ENCODE measurements at places on chromosomes 1 and 21.
A peak's percentile ranks its signal among the peaks of the same experiment; 100 is the strongest.

DNA sequence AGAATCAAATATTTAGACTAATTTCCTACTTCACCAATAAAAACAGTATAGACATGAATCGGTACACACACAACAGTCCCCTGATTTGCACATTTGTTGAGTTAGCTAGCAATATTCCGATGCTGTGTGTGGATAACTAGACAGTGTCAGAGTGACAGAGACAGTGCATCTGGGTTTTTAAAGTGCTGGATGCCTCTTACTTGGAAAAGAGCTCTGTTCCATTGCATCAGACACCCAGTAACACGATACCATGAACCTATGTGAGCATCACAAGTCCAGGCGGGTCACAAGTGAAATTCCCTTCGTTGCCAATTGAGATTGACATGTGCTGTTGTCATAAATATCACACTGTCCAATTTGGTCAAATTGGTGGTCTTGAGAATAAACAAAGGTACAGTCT lies 82.0 kb upstream of the ESRRG start:
- DNase-seq, result no peak

DNA sequence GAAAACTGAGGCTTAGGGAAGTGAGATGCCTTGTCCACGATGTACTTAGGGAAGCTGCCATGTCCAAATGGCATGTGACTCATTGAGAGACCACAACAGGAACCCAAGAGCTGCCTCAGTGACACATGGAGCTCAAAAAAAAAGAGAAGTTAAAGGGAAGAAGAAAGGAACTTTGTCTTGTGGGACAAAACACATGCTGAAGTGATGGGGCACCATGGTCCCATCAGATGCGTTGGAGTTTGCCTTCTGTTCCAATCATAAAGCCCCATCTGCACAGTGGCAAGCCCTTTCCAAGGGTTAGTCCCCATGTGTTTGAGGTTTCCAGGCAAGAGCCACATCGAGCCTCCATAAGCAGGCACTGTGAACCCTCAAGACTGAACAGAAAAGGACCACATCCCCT lies 8.0 kb downstream of the MED8 start:
- DNase-seq, result no peak

DNA sequence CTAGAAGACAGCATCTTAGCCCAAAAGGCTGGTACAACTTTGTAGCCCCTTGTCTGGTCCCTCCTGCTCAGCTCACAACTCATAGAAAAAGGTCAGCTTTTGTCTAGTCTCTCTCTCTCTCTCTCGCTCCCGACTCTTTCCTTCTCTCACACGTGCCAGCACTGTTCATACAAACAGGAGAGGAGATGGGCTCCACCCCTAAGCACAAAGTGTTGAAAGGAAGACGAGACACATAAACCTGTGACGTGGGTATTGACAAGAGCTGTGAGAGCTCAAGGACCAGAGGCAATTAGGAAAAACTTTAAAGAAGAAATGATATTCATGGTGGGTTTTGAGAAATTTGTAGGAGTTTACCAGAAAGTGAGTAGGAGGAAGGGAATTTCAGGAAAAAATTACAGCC lies 23.6 kb upstream of the KCNC4 start:
- no peak for DNase-seq

- DNase-seq, result no peak
Measured at GRCh38 chr21:16891821-16892220, 621.0 kb upstream of the CXADR start.

- DNase-seq, result no peak
Measured at GRCh38 chr1:157968946-157969345, 24.5 kb upstream of the KIRREL1 start.

DNA sequence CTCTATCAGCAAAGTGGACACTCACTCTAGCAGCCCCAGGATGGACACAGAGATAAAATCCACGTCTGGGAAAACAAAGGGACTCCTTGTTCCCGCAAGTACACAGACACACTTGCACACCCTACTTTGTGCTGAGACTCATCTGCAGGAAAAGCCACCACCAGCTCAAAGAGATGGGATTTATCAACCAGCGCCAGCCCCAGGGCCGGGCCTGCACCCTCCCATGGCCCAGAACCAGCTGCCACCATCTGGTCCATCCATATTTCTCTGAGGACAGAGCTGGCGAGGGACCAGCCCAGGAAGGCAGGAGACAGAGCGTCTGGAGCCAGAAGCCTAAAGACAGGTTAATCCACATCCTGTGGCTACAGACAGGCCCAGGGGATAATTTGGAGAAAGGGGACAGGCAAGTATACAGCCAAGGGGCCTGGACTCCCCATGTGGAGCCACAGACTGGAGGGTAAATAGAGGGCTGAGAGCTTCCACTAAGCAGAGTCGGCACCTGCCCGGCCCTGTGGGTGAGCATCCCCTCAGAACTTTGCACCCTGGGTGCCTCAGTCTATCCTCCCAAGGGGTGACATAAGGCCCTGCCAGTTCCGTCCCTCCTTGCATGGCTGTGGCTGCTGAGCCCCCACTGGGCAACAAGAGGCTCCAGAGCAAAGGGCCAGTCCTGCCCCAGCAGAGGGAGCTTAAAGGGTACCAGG lies 233.9 kb downstream of the PTPRU start:
- DNase-seq, result no peak

DNA sequence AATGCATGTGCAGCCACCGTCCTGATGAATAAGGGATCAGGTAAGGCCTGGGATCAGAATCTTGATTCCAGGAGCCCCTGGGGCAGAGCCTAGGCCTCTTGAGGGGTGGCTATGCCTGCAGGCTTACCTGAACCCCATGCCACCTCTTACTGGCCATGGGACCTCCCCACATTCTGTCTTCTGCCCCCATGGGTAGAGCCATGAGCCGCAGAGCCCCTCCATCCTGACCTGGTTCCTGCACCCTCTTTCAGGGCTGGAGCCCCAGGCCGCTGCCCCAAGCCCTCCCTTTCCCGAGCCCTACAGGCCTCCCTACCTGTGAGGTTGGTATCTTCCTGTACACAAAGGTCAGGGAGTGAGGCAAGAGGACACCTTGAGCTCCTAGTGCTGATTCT lies 120.8 kb downstream of the DMRTB1 start:
- no peak for DNase-seq

DNA sequence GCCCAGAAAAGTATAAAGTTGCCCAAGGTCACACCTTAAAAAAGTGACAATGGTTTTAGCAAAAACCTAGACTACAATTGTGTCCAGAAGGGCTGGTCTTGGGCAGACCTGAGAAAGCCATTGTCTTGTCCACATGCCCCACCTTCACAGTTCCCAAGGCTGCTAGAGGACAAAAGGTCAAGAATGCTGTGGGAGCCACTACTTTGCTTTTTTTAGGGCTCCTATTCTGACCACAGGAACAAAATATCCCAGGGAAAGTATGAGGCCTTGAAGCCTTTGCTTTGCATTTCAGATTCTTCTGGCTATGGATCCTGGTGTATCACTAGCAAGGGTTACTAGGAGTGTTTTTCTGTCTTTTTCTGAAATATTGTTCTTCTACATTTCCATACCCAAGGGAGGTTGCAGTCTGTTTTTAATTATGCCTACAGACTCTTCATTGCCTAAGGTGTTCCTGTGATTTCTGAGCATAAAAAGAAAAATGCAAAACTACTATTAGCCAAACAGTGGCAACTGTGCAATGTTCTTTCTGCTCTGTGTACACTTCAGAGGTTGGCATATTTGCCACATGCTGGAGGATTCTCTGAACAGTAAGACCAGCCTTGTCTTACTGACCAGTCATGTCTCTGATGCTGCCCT lies 10.7 kb downstream of the C1orf162 start:
- no peak for DNase-seq

- DNase-seq, result no peak
Measured at GRCh38 chr21:35987475-35987874, 72.9 kb downstream of the SETD4 start.

GRCh38 chr1:108961198-108961597 lies 2.1 kb downstream of the CLCC1 start:
- DNase-seq, result no peak

- DNase-seq, result no peak
Measured at GRCh38 chr1:207404849-207405525, 49.1 kb upstream of the CR2 start.

DNA sequence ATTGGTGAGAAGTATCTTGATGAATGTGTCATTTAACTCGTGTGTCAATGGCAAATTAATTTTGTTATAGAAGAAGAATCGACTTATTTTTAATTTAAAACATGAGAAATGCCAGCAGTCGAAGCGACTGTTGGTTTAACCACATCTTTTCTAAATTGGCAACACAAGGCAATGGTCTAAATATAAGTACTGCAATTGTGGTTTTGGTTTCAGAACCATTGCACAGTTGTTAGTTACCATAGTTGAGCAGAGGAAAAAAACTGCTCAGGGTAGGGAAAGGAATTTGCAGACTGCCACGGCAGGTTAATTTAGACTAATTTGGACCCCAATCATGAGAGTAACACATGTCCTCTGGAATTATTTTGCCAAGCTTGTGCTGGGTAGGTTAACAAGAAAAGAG lies 185.6 kb upstream of the RUNX1 start:
- no peak for DNase-seq

- peak; percentile 30 for DNase-seq
Measured at GRCh38 chr1:209565759-209566678, 17.5 kb upstream of the CAMK1G start.

DNA sequence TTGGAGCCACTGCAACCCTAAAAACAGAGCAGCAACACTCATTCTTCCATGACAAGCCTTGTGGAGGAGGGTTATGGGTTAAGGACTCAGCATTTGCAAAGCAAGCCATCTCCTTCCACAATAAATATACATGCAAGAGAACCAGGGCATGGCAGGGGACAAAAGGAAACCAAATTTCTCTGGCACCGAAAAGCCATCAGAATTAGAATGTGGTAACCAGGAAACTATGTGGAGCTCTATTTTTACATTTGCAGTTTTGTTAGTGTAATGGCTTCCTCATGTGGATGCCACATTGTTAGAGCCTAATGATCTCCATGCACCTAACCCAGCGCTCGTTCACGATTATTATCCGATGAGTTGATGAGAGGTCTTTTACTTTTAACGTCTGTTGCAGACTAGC lies 91.7 kb downstream of the NAV1 start:
- DNase-seq, result no peak

Measured in T-helper 22 cell (primary cell).